ENCODE measurements at places on chromosomes 12 and 14. TPM values are rescaled to one million over a fixed set of nuclear protein-coding genes. Genes with fewer than 3 reads are reported as not detected.

Gene MORN3
- total RNA-seq, result 0.86 TPM

Gene PCK2
- 26.8 TPM for total RNA-seq

Gene TAS2R20
- 3.8 TPM for total RNA-seq

Gene WNT5B
- total RNA-seq, result 69.2 TPM

Gene ASCL1
- total RNA-seq, result not detected

Gene EXD2
- total RNA-seq, result 23.3 TPM

Gene APOLD1
- 3.5 TPM for total RNA-seq

Gene PRICKLE1
- 2.6 TPM for total RNA-seq

Gene LAG3
- not detected for total RNA-seq

Gene CHMP4A
- total RNA-seq, result 21.8 TPM

Gene RNASE7
- not detected for total RNA-seq

Gene RPS6KA5
- 1.6 TPM for total RNA-seq
